ENCODE measurements at places on chromosomes 6 and 20.

- no peak for DNase-seq
These were observed 4.5 kb downstream of the ACSS1 start for GRCh38 chr20:25053255-25054031.

- no peak for DNase-seq
These were observed 184.7 kb downstream of the SAMD5 start for GRCh38 chr6:147693181-147693580.

DNA sequence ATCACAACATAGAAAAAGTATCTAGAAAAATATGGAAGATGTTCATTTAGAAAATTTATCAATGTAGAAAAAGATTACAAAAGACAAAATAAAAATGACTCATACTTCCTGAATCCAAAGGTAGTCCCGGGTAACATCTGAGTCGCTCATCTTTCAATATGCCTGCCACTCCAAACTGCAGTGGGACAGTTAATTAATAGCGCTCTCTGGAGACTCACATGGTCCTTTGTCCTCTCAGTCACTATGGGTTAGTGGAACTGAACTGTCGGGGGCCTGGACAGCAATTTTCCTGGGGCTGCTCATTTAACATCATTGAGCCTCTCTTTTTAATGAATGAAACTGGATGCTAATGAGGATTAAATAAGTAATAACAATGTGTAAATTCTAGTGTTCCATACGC lies 103.4 kb downstream of the MAP3K4 start:
- DNase-seq = no peak

- no peak for DNase-seq
These were observed 647.3 kb upstream of the DEFB115 start for GRCh38 chr20:30610029-30610693.

GRCh38 chr20:57990396-57990987 lies 238.0 kb downstream of the ANKRD60 start:
- DNase-seq = no peak

DNA sequence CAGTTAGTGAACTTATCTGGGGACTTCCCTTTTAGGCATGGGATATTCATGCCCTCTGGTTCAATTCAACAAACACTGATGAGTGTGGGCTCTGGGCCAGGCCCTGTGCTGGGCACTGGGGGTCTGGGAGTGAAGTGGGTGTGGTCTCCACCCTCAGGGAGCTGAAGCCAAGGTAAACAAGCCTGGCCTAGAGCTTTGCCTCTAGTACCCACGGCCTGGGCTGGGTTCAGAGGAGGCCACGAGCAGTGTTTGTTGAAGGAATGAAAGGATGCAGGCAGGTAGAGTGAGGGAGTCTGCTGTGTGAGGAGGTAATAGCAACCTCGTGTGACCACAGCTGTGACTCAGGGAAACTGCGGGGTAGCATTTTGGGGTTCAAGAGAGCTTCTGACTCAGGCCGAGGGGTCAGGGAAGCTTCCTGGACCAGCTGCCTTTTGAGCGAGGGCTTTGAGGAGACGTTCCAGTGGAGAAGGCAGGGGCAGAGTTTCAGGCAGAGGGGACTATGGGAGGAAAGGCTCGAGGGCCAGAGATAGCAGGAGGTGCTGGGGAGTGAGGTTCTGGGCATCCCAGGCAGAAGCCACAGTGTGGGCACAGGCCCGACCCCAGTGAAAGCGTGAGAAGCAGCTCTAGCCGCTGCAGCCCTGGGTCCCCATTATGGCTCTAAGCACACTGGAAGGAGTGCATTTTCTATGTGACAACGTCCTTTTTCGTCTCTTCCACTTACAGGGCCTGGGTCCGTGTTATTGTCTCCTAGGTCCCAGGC lies 5.6 kb downstream of the MYLK2 start:
- no peak for DNase-seq

DNA sequence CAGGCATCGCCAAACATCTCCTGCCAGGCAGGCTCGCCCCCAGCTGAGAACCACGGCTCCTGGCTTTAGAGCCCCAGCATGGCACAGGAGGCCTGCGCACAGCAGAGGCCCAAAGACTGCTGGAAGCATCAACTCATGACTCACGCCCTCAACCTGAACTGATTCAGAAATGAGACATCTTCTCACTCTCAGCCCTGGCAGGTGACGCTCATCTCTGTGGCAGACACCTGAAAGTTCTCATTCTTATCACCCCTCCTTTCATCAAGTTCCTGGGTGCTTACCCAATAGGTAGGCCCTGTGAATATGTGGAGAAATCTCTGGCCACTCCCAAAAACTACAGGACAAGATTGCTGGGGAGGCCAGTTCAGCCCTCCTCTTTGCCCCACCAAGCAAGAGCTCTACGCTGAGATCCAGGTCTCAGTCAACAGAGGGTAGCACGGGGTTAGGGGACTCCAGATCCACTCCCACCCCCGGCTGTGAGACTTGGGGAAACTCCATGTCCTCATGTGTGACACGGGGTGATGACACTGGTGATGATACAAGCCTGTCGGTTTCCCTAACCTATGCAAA lies 11.3 kb downstream of the NFATC2 start:
- DNase-seq = peak; percentile 66

GRCh38 chr6:34305497-34305896 lies 56.7 kb upstream of the SMIM29 start:
- no peak for DNase-seq

GRCh38 chr6:89509777-89510281 lies 76.9 kb downstream of the ANKRD6 start:
- no peak for DNase-seq

DNA sequence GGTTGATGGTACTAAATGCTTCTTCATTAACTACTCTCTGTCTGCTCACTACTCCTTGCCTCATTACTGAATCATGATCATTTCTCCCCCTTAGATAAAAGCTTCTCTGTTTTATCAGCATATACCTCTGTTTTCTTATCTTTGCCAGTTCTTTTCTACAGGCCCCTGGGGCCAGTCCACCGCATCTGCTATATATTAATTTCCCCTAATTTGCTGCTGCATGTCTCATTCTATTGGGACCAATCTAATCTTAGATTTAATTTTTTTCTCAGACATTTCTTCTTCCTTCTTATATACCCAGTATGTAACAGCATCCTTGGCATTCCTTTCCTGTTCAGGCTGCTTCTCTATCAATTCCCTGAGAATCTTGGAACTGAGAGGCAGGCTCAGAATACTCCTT lies 51.2 kb downstream of the GRIK2 start:
- DNase-seq = no peak

GRCh38 chr6:150156460-150156859 lies 13.6 kb downstream of the PPP1R14C start:
- DNase-seq = no peak

DNA sequence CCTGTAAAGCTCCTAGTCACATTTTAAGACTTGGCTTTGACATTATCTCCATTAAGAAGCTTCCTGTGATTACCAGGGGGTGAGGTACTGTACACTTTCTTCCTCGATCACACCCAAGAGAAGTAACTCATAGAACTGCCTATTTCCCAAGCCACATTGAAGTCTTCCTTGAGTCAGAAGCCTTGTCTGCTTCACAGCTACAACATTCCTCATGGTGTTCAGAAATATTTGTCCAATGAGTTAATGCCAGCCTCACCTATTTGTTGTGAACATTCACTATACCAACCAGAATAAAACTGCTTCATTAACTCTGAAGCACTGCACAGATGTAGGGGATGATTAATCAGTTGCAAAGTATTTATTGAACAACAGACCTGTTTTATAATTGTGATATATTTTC lies 622.3 kb downstream of the PTPRT start:
- DNase-seq = no peak

- no peak for DNase-seq
These were observed 49.8 kb upstream of the EYA4 start for GRCh38 chr6:133191323-133191722.

GRCh38 chr6:139877828-139878405 lies 503.5 kb upstream of the CITED2 start:
- no peak for DNase-seq

GRCh38 chr6:47357827-47358226 lies 48.1 kb upstream of the TNFRSF21 start:
- no peak for DNase-seq
